CD4-positive, alpha-beta T cell treated with Interferon alpha-2 for 1 hour (primary cell): ENCODE measurements at places on chromosomes 3 and 15.
A peak's percentile ranks its signal among the peaks of the same experiment; 100 is the strongest.

- DNase-seq, result no peak
These were observed 475 bp downstream of the EIF4E3 start for GRCh38 chr3:71724584-71725270.

DNA sequence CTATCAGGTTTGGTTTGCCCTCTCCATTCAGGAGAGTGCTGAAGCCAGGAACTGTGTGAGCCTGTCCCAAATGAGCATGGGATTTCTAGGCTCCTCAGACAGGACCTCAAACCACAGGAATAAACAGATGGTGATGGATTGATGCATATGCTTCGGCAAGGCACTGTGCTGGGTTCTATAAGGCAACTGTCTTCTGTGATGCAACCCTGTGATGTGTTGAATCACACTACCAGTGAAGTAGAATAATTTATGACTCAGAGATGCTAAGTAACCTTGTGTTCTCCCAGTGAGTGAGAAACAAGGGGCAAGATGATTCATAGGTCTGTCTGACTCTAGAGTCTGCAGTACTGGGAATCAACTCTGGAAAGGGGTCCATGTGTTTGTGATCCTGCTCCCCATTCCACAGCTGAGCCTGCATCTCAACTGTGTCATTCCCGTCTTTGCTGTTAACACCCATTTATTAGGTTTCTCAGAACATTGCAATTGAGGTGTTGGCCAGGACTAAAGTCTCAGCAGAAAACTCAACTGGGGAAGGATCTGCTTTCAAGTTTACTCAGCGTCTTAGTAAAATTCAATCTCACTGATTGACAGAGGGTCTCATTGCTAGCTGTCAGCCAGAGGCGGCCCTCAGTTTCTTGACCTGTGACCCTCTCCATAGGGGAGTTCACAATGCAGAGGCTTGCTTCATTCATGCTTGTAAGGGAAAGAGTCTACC is 510.1 kb upstream of the CFAP20DC start:
- no peak for DNase-seq

DNA sequence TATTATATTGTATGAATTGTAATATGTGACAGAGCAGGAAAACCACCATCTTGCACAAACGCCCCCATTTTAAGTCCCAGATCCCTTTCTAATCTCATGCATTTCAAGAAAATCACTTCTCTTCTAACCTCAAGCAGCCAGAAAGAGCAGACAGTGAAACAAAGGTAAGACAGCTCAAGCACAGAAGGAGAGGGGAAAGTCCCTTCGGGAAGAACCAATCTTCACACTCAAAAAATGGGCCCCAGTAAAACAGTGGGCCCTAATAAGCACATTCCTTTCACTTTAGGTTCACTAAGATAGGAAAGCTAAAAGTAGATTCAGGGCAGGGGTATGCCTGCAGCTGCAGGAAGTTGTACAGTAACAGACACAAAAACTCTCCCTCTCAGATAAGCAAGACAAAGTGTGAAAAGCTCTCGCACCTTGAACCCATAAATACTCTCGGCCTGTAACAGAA is 1268.7 kb downstream of the SI start:
- no peak for DNase-seq

- no peak for DNase-seq
These were observed 460.8 kb downstream of the SOX2 start for GRCh38 chr3:182172534-182172933.

DNA sequence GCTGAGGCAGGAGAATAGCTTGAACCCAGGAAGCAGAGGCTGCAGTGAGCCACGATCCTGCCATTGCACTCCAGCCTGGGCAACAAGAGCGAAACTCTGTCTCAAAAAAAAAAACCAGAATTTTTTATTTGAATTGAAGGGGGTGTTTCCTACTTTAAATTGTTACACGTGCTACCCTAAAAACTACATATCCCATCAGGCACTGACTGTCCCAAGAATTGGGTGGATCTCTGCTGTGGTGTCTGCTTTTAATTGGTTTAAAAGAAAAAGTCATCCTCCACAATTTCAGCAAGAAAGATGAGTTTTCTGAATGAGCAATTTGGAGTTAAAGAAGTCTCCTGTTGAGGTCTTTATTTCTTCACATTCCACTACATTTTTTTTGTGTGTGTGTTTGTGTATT is 2.1 kb downstream of the PDIA3 start:
- DNase-seq, result peak; percentile 68

- DNase-seq, result no peak
These were observed 5.0 kb upstream of the LRRFIP2 start for GRCh38 chr3:37179144-37179967.

GRCh38 chr15:25181293-25182097 is 226.7 kb downstream of the SNRPN start:
- DNase-seq, result no peak

- DNase-seq, result no peak
These were observed 514 bp upstream of the FAM174B start for GRCh38 chr15:92656089-92656488.

GRCh38 chr3:152330559-152330958 is 61.8 kb downstream of the MBNL1 start:
- no peak for DNase-seq

- no peak for DNase-seq
These were observed 61.1 kb downstream of the CCNL1 start for GRCh38 chr3:157098823-157099185.

GRCh38 chr3:9290566-9290965 is 41.1 kb upstream of the SRGAP3 start:
- no peak for DNase-seq

GRCh38 chr15:70098461-70099166 is 897 bp upstream of the TLE3 start:
- peak; percentile 53 for DNase-seq

- DNase-seq, result no peak
These were observed 8.0 kb downstream of the A4GNT start for GRCh38 chr3:138124188-138124587.

GRCh38 chr3:125078951-125079674 is 23.3 kb upstream of the HEG1 start:
- DNase-seq, result no peak

DNA sequence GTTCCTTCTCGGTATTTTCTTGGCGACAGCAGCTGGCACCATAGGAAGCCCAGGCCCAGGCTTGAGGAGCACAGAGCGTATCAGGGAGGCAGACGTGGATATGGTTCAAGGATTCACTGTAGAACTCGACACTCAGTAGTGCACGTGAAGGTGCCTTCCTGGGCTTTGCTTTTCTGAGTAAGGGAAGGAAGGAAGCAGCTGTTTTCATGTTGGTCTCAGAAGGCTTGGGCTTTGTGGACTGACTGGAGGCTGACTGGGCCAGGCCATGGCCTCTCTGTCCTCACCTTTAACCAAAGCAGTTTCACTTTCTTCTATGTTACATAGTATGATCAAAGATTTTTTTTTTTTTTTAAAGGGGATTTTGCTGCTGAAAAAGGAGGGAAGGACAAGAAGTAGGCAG is 6.9 kb upstream of the GHRL start:
- no peak for DNase-seq

- no peak for DNase-seq
These were observed 83.4 kb upstream of the RNU6-1 start for GRCh38 chr15:67922971-67923945.

DNA sequence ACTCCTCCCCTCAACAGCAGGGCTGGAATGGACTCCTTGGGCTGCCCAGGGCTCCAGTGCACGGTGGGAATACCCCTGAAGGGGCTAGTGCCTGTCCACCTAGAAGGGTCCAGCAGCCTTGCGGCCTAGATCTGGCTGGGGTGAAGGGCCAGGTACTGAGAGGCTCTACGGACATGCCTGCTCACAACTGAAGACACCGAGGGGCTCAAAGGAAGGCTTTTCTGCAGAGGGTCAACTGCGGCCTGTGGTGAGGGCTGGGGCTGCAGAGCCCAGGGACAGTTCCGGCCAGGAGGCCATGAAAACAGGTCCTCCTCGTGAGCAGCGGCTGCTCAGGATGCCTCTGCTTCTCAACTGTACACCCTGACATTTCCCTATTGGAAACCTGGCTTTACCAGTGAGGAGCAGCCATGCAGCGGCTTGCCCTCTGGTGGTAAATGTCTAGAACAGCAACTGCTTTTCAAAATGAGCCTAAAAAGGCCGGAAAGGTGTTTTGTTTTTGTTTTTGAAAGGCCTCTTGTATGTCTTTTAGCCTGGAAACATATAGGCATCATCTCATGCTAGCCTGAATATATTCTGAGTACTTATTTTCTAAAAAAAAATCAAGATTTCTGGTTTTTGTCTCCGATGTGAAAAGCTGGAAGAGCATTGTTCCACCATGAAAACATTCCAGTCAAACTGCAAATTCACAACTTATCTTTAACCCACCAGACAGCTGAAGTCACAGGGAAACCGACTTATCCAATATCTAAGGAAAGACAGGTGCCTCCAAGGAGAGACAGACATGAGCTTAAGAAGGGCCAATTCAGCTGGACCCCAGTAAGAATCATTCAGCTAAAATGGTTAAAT is 163.4 kb downstream of the KLF13 start:
- peak; percentile 46 for DNase-seq

- DNase-seq, result no peak
These were observed 3.6 kb downstream of the HGD start for GRCh38 chr3:120678331-120678947.

DNA sequence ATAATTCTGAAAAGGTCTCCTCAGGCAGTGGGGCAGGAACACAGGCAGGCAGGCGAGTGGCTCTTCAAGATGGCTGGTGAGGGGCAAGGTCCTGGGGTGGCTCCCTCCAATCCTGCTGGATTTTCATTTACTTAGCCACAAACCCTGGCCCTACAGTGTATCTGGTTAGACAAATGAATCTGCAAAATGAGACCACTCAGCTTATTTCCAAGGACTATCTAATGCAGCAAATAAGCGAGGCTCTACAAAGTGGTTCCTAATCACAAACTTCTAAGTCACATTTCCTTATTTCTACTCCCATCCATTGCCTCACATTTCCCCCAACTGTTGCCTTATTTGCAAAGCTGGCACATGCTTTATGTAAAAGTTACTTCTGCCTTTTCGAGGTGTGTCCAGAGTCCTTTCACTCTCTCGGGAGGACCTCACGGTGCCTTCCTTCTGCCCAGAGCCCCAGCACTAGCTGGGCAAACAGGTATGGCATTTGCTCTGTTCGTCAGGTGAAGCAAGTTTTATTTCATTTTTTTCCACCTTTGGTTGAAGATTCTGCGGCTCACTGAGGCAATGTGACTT is 40.5 kb downstream of the CCDC12 start:
- DNase-seq, result no peak

GRCh38 chr15:29701151-29701550 is 121.1 kb downstream of the TJP1 start:
- no peak for DNase-seq

GRCh38 chr3:12409684-12410596 is 74.3 kb upstream of the TSEN2 start:
- DNase-seq, result no peak

DNA sequence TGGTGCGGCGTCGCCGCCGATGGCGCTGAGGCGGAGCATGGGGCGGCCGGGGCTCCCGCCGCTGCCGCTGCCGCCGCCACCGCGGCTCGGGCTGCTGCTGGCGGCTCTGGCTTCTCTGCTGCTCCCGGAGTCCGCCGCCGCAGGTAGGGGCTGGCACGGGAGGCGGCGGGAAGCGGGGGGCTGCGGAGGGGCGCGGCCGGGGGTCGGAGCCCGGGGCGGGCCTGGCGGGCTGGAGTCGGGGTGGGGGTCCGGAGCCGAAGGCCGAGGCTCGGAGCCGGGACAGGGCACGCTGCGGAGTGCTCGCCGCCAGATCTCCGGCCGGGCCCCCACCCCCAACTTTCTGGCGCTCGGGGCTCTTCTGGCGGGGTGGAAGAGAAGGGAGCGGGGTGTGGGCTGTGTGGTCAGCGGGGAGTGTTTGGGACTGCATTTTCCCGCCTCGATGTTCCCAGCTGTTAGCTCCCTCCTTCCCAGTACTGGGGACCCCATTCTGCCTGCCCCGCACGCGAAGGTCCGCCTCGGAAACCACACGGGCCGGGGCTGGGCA is 299 bp downstream of the TYRO3 start:
- DNase-seq, result no peak

- no peak for DNase-seq
These were observed 137.5 kb downstream of the ZNF385D start for GRCh38 chr3:21613372-21614070.

- no peak for DNase-seq
These were observed 702 bp downstream of the ARHGEF3 start for GRCh38 chr3:56800832-56801661.

GRCh38 chr15:51580385-51580784 is 42.2 kb downstream of the DMXL2 start:
- no peak for DNase-seq

DNA sequence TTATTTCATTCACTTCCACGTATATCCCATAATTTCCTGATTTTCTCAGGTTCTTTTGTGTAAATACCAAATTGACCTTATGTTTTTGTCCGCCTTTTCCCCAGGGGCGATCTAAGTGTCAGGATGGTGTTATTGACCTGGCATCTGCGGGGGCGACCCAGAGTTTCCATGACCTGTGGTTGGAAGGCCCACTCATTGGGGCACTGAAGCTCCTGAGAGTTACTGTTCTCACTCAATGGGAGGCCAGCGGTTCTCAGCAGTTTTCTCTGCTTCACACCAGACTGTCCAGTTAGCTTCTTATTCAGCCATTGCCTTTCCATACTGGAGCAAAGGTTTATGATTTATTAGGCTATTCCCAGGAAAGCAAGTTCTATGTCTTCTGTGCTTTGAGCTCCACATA is 53.3 kb downstream of the B3GALNT1 start:
- no peak for DNase-seq

GRCh38 chr15:91067036-91067435 is 33.0 kb upstream of the SV2B start:
- no peak for DNase-seq

DNA sequence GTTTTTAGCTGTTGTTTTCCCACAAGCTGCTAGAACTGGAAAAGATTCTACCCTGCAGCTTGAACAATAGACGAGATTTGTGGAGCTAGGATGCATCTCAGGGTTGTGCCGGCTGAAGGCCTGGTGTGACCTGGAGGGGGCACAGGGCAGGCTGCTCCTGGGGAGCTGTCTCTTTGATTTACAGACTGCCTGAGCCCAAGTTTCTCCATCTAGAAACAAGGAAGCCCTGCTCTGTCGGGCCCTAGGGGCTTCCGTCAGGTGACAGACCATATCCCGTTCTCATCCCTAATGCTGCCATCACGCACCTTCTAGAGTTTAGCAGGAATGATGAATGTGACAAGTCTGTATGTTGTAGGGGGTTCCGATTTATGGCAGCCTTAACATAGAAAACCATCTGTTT is 7.9 kb upstream of the CPNE9 start:
- DNase-seq, result no peak

DNA sequence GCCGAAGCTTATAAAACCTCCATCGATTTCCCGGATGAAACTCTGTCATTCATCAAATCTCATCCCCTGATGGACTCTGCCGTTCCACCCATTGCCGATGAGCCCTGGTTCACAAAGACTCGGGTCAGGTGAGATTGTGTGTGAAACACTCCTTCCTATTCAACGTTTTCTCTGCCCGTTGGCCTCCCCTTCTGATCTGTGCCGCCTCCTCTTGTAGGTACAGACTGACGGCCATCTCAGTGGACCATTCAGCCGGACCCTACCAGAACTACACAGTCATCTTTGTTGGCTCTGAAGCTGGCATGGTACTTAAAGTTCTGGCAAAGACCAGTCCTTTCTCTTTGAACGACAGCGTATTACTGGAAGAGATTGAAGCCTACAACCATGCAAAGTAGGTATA is 47.4 kb downstream of the SEMA6D start:
- no peak for DNase-seq

- DNase-seq, result no peak
These were observed 19.5 kb downstream of the BCL6 start for GRCh38 chr3:187725653-187726370.

- DNase-seq, result no peak
These were observed 17.8 kb downstream of the ZIC1 start for GRCh38 chr3:147426931-147427330.
